ENCODE measurements at places on chromosomes 12 and 14.

GRCh38 chr12:21745258-21745657 lies 29.2 kb downstream of the KCNJ8 start:
- DNase-seq: no peak

DNA sequence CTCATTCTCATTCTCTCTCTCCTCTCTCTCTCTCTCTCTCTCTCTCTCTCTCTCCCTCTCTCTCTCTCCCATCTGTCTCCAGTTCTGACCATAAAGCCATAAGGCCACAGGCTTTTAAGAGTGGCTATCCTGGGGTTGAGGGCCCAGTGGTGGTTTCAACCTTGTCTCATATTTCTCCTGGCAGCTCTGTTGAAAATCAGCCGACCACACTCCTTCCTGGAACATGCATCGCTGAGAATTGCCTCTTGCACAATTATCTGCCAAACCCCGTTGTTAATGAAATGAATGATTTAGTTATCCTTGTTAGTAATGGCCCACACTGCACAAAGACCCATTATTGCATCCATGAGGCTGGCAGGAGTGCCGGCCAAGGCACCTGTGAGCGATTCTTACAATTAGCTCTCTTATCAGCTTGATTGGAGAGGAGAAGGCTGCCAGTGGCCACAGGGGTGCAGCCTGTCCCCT lies 30.4 kb upstream of the KCNA5 start:
- DNase-seq: no peak

DNA sequence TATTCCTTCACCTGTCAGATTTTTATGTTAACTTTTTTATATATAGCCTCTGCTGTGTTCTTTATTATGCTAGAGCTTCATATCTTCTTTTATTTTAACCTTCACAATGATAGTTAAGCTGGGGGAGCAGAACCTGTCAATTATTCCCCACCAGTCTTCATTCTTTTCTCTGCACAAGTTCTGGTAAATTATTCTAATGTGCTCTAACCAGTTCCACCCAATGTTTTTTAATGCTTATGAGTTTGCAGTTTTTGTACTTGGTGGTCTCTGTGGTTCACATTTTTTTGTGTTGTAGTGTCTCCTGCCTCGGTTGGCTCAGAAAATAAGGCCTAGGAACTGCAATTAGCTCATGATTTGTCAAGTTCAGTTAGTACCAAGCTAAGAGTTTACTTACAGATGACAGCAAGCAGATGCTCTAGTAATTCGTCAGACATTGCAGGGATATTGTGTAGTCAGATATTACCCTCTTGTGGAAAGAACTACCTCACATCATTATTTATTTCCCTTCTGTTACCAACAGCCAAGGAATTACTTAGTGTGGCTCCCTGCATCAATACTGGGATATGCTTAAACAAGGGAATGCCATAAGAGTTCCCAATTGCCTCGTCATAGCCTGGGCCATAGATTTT lies 14.5 kb downstream of the DYRK2 start:
- peak; percentile 84 for DNase-seq

GRCh38 chr12:39239490-39240486 lies 203.1 kb downstream of the KIF21A start:
- DNase-seq: no peak

GRCh38 chr14:93171376-93171775 lies 13.3 kb downstream of the MOAP1 start:
- peak; percentile 29 for DNase-seq

DNA sequence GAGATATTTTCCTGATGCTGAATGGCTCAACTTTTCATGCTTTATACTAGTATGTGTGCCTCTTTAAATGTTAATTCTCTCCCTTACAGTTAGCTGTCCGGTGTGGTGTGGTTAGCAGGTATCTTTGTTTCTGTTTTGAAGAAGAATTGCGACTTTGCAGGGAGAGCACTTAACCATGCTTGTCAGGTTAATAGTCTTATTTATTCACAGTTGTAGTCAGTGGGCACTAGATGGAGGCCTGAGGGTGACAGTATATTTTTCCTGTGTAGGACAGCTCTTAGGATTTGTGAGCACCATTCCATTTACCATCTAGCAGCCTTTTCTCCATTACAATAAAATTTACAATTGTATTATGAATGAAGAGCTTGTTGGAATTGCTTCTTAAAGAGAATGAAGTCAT lies 34.9 kb downstream of the PDE3A start:
- DNase-seq: no peak

Measured in ELR (cell line).